ENCODE measurements at places on chromosomes 16 and 17.

GRCh38 chr17:19940722-19941464, 36.7 kb downstream of the AKAP10 start:
- no peak for DNase-seq

GRCh38 chr16:3770530-3770929, 53.2 kb upstream of the TRAP1 start:
- no peak for DNase-seq

GRCh38 chr16:47470211-47470610, 9.1 kb downstream of the PHKB start:
- DNase-seq: no peak

- DNase-seq: no peak
Observed at GRCh38 chr17:57541472-57542394, 203.4 kb downstream of the CCDC182 start.

DNA sequence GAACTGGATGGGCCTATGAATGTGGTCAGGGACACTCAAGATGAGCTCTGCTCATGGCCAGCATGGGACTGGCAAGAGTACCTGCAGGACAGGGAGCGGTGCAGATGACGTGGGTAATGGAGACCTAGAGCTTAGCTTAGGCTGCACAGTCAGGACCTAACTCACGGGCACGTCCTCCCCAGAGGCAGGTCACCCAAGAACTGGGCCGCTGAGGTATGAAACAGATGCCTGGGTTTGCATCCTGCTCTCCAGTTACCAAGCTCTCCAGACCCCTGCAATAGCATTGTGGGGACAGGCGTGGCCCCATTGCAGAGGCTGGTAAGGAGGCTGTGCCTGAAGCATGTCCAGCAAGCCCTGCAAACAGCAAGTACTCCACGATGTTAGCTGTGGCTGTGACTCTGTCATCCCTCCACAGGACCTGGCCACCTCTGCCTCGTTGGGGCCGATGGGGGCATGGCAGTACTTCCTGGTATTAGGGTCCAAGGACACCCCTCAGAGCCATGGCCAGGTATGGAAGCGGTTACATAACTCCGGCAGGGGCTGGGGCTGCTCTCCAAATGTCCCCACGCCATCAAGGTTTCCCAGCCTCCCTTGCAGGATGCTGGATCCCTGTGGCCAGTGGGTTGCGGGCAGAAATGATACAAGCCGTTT, 37.5 kb upstream of the RBFOX3 start:
- DNase-seq: no peak

GRCh38 chr16:46882940-46883307, 1.2 kb upstream of the GPT2 start:
- no peak for DNase-seq

DNA sequence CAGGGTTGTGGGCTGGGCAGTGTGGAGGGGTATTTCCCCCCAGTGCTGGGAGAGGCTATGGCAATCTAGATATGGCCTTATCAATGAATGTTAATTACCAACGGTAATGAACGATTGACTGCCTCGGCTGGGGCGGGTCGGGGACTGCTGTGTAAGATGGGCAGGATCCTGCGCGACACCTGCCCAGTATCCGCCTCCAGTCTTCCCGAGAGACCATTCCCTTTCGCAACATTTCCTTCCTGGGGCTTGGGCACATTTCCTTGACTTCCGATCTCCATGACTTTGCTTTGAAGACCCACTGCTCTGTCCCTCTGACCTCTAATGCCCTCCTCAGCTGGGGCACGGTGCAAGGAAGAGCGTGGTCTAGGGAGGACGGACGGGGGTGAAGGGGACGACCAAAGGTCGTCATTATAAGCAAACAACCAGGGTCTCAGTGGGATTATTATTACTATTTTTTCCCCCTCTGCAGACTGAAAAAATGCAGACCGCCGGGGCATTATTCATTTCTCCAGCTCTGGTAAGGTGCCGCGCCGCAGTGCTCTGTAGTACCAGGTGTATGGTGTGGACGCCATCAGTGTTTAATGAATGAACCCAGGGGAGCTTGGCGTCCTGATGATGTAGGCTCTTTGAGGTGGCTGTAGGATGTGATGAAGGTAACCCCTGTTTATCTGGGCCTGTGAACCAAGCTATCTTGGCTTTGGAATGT, 506 bp downstream of the ATP5MC1 start:
- no peak for DNase-seq

DNA sequence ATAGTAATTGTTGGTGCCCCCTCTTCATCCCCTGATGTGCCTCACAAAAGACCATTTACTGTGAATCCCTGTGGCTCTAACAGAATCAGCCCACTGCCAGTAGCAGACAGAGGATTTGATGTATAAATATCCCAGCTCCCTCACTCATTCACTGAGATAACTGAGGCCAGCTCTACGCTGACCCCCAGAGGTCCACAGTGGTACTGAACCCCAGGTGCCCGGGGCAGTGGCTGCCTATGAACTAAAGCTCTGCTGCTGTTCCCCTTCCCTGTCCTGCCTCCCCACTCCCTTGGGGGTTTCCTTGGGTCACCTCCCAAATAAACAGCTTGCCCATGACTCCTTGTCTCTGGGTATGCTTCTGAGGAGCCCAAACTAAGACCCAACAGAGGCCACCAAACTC, 295.8 kb downstream of the FOXL1 start:
- DNase-seq: peak; percentile 5

DNA sequence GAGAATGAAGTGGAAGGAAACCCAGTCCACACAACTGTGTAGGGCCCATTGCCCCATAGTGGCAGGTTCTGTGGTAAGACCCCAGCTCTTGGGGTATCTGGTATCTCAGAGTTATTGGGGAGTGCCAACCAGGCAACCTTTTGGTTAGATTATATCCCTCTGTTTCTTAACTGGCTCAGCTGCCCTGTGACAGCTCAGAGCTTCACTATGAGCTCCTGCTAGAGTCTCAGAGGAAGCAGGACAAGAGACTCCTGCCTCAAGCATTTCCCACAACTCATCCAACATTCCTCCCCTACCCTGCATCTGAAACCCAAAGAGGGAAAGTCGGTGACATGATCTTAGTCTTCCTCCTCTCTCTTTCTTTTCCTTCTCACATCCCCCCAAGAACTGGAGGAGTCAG, 292.3 kb downstream of the SHISA9 start:
- no peak for DNase-seq

DNA sequence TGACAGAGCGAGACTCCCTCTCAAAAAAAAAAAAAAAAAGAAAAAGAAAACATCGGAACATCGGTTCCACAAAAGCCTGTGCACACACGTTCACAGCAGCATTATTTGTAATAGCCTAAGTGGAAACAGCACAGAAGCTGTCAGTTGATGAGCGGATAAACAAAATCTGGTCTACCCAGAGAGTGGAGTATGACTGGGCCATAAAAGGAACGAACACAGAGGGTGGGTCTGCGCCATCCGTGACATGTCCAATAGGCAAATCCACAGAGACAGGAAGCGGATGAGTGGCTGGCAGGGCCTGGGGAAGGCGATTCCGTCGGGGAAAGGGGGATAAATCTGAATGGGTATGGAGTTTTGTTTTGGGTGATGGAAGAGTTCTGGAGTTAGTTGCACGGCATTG, 212.2 kb upstream of the CIBAR2 start:
- no peak for DNase-seq
